Stimulated activated CD8-positive, alpha-beta memory T cell treated with anti-CD3 and anti-CD28 coated beads, Interleukin-2, amount 100 ng/mL, for 1 hour (primary cell): ENCODE measurements at places on chromosomes 3 and 15.

GRCh38 chr3:188769831-188770230 is 401.9 kb upstream of the TPRG1 start:
- no peak for DNase-seq

- no peak for DNase-seq
Measured at GRCh38 chr15:69128667-69129311, 31.6 kb upstream of the GLCE start.

GRCh38 chr15:91561371-91562100 is 292.0 kb upstream of the SLCO3A1 start:
- DNase-seq, result no peak

- DNase-seq, result no peak
Measured at GRCh38 chr15:62060896-62061280, 641 bp upstream of the VPS13C start.

DNA sequence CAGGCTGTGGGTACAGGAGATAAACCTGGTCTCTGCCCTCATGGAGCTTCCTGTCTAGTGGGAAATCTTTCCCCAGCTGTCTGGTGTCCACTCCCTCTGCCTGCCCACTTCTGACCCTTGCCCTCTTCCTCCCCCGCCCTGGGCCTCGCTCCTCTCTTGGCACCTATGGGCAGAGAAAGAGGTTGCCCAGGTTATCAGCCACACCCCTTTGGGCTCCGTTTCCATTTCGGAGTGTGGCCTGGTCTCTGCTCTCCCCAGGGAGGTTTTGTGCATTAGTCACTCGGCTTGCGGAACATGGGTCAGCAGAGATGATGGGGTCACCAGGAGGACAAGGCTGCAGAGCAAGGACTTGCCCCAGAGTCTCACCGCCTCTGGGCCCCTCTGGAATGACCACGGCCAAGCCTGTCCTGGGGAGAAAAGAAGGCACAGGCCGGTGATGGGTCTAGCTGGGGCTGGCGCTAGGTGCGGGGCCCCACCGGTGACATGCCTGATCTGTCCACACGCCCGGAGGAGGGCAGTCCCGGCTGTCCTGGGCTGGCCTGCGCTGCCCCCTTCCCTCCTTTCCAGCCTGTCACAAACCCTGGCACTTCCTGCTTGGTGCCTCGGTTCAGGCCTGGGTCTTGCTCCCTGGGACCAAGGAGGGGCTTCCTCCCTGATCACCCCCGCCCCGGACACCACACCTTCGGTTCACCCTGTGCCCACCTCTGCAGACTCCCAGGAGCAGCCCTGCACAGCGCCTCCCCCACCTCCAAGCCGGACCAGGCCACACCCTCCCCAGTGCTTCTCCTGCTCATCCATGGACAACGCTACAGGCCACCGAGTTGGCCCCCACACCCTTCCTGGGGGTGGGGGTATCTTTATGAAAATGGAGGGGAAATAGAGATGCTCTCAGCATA is 35.6 kb upstream of the MUC4 start:
- no peak for DNase-seq

- DNase-seq, result no peak
Measured at GRCh38 chr15:84714821-84715220, 1.1 kb downstream of the SEC11A start.

- DNase-seq, result peak; percentile 4
Measured at GRCh38 chr3:54853573-54854404, 74.1 kb downstream of the LRTM1 start.

GRCh38 chr3:117059956-117060270 is 350.3 kb downstream of the TUSC7 start:
- no peak for DNase-seq

- DNase-seq, result no peak
Measured at GRCh38 chr3:187507905-187508304, 139.7 kb downstream of the RTP4 start.

GRCh38 chr3:159974-160373 is 36.6 kb upstream of the CHL1 start:
- no peak for DNase-seq

- DNase-seq, result no peak
Measured at GRCh38 chr3:32176989-32177701, 61.3 kb upstream of the CMTM8 start.

- DNase-seq, result no peak
Measured at GRCh38 chr3:119211193-119211592, 29.5 kb downstream of the B4GALT4 start.

- no peak for DNase-seq
Measured at GRCh38 chr15:80778621-80778963, 578 bp upstream of the CEMIP start.

- DNase-seq, result no peak
Measured at GRCh38 chr3:13125092-13126015, 52.1 kb upstream of the IQSEC1 start.

- no peak for DNase-seq
Measured at GRCh38 chr3:148319161-148319915, 378.4 kb upstream of the AGTR1 start.

GRCh38 chr3:79040091-79040490 is 727.7 kb downstream of the ROBO1 start:
- DNase-seq, result no peak

GRCh38 chr3:139629033-139629432 is 48.7 kb downstream of the NMNAT3 start:
- no peak for DNase-seq

DNA sequence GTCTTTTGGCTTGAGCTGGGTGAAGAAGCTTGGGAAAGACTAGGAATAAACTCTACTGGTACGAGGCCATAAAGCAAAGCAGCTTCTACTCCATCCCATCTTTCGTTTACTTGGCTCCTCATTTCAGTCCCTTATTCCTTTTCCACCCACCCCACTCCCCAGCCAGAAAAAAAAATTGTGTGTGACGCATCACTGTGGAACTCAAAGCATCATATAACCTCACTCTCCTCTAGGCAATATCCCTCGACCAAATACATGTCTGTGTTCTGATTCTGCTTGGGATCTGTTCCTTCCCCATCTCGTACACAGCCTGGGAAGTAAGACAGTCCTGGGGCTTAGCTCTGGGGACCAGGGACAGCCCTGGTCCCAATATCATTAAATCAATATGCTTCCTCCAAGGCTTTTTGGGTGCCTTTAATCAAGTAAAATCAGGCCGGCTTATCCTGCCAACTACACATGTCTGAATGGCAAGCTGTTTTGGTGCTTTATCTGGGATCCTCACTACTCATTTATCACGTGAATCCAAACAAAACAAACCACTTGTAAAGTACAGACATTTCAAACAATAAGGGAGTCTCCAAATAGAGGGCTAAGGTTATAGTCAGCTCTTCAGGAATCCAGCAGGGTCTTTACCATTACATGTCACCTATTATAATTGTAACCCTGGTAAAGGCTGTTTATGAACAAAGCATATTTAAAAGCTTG is 74.9 kb upstream of the ZBED2 start:
- DNase-seq, result no peak

DNA sequence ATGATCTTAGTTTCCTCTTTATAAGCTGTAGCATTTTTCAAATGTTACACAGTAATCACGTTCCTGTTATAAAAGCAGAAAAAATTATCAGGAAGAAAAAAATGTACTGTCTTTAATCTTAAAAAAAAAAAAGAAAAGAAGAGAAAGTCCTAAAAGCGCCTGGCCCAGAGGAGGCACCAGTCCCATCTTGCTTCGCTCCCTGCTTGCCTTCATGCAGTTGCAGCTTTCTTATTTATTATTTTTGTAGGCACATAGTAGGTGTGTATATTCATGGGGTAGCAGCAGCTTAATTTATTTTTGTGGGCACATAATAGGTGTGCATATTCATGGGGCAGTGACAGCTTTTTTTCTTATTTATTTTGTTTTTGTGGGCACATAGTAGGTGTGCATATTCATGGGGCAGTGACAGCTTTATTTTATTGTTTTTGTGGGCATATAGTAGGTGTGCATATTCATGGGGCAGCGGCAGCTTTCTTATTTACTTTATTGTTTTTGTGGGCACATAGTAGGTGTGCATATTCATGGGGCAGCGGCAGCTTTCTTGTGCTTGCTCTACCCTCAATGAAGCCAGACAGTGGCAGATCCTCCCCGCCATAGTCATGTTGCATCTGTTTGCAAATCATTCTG is 5.5 kb upstream of the EHD4 start:
- no peak for DNase-seq

DNA sequence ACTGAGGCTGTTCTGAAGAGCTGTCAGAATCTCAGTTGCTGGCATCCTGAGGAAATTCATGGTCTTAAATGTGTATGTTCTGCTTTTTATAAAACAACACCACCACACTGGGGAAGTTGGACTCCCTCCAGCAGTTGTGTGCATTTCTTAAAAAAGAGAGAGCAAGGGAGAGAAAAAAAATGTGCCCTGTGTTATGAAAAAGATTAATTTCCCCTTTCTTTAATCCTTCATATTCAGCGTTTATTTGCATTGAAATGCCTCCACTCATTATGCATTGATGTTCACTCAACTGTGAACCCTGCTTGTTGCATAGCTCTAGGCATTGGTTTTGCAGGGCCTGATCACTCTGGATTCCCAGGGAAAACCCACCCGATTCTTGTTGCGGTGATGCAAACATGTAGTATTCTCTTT is 4.4 kb upstream of the ZNF609 start:
- no peak for DNase-seq

- DNase-seq, result no peak
Measured at GRCh38 chr3:52670621-52671521, 14.8 kb downstream of the PBRM1 start.

DNA sequence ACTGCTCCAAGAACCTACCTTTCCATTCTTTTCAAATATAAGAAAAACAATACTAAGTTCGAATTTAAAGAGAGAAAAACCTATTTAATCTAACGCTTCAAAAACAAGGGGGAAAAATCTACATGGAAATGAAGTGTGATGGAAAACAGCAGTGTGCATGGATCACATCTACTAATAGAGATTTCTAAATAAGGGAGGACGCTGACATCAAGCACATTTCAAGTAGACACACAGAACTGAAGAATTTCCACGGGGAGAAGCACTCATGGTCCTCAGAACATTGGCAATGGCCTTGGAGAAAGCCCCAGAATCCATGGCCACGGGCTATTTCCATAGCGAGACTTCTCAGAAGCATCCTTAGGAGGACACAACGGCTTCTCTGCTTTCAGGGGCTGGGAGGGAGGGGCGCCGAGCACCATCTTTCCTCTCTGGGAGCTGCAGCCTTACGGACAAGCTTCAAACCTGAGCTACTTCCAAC is 1.0 kb downstream of the TASOR start:
- DNase-seq, result no peak

DNA sequence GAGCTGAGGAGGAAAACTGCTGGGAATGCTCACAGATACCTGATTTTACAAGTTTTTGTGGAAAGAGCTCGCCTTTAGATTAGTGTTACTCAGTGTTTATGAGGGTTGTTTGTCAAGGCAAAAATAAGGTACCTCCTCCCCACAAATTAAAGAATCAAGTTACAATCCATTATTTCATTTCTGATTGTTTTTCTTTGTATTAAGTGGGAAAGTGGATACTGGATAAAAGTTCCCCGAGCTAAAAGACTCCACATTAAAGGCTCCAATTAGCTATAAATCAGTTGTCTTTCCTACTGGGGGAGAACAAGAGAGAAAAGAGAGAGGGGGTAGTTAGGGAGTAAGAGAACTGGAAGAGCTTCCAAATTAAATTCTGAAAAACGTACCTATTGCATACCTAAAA is 1.9 kb downstream of the ALDH1A2 start:
- no peak for DNase-seq

- no peak for DNase-seq
Measured at GRCh38 chr3:153087595-153088566, 74.1 kb upstream of the RAP2B start.

GRCh38 chr15:92979011-92979701 is 79.0 kb downstream of the CHD2 start:
- DNase-seq, result no peak

DNA sequence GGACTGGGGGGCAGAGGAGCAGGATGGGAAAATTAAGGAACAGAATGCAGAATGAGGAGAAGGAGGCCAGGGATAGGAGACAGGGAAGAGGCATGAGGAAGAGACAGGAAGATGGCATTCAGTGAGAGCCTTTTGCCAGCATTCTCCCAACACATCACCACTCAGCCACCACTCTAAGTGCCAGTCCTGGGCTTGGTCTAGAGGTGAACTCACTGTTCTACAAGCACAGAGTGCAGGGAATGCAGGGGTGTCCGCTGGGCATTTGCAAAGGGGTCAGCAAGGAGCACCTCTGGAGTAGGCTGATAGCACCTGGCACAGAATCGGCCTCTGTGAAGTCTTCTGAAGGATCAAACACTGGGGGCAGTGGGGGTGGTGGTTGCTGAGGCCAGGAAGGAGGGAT is 14.6 kb upstream of the IGDCC3 start:
- no peak for DNase-seq

DNA sequence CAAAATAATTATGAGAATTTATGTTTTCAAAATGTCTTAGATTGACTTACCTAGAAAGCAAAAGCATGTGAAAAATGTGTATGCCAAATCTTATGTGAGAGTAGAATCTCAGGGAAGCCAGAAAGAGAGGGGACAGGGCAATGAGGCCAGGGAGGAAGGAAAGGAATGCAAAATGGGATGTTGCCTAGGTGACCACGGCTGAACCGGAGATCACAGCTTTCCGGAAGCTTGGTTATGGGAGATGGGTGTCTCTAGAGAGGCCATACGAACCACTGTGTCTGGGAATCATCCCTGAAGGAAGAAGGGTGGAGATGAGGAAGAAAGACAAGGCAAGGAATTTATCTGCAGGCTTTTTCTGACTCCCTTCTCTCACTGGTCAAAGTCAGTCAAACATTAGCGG is 76.0 kb downstream of the SUCLG2 start:
- no peak for DNase-seq

DNA sequence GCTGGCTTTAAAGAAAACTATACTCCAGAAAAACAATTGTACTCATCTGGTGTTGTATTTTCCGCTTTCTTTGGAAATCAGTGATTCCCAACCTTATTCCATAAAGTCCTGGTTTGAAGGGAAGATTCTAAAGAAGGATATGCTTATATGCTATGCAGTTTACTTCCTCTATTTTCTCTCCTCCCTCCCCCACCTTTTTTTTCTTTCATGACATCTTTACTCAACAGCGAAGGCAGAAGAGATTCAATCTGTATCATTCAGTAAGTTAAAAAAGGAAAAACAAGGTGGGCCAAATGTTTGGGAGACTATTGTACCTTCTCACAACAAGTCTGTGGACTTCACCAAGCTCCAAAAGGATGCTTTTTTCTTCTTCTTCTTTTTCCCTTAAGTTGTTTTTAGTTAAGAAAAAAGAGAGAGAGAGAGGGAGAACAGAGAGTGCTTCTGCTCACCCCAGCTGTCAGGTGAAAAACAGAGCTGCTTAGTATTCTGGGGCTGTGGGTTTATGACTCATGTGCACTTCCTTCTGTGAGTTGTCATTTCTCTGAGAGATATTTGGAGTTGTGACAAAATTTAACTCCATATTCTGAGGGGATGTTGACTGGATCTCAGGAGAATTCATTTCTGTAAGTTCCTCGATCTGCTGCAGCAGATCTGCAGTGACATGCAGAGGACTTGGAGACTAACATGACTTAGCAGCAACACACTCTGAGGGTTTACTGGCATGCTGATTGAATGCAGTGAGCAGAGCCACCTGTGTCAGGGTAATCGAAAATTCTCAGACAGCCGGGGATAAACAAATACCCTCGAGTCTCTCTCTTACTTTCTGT is 70.7 kb downstream of the SSR3 start:
- DNase-seq, result peak; percentile 9

- no peak for DNase-seq
Measured at GRCh38 chr3:37765591-37766488, 95.8 kb upstream of the CTDSPL start.
